Stimulated activated CD4-positive, alpha-beta T cell treated with anti-CD3 and anti-CD28 coated beads, Interleukin-15, amount 100 ng/mL, for 1 hour (primary cell): ENCODE measurements at places on chromosomes 6 and 20.
A peak's percentile ranks its signal among the peaks of the same experiment; 100 is the strongest.

DNA sequence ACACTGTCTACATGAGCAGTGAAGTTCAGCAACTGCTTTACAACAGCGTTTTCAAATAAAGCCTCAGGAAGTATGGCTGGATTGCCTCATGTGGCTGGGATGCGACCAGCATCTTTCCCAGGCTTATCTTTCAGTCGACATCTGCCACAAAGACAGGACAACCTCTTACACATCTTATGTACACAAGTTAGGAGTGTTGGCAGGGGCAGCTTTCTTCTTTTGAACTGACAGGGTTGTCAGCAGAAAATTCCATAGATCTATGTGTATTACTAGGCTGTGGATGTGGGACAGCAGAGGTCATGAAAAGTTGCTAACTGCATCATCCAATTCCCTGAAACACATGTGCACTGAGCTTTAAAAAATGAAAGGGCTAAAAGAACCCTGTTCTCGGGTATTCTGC is 48.1 kb downstream of the PLAGL1 start:
- no peak for DNase-seq

DNA sequence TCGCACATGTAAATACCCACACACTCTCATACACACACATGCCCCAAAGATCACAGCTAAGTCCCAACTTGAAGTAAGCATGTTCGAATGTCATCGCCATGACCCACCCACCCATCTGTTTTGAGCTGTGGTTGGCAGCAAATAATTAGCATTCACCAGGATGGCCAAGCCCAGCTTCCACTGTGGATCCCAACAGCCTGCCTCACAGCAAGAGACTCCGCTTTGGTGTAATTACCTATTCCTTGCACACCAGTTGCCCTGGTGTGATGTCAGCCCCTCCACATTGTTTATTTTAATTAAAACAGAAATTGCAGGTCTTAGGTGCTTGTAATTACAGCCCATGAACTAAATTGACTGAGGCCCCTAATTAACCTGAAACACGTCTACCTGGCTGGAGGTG is 81.1 kb downstream of the MAFB start:
- DNase-seq = no peak

GRCh38 chr6:32954986-32955802 is 2.3 kb upstream of the HLA-DMA start:
- no peak for DNase-seq

DNA sequence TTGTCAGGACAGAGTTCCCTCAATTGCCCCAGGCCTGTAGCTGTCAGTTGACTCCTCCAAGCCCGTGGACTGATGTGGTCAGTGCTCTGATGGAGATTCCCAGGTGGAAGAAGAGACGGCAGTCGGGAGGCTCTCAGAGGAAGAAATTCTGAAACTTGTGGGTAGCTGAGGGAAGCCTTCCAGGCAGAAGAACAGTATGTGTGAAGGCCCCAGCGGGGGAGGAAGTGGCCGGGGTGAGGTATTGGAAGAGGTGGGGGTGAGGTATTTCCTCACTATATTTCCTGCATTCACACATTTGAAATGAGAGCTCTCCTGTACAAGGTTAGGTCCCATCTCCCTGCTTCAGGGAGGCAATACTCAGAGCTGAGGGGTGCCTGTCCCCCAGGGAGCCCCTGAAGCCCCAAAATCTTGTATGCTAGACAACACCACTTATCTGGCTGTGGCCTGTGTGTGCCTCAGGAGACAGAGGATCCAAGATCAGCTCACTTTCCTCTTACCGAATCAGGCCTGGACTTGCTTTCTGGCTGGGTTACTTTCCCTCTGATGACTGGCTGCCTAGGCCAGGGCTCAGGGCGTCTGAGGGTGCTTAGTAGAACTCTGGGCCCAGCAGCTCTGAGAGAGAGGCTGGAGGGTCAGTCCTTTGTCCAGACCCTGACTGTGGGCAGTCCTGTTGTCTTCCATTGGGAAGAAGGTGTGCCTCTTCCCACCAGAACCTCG is 49.3 kb upstream of the MYL9 start:
- peak; percentile 22 for DNase-seq

GRCh38 chr20:51747182-51747911 is 20.8 kb downstream of the ATP9A start:
- DNase-seq = no peak

DNA sequence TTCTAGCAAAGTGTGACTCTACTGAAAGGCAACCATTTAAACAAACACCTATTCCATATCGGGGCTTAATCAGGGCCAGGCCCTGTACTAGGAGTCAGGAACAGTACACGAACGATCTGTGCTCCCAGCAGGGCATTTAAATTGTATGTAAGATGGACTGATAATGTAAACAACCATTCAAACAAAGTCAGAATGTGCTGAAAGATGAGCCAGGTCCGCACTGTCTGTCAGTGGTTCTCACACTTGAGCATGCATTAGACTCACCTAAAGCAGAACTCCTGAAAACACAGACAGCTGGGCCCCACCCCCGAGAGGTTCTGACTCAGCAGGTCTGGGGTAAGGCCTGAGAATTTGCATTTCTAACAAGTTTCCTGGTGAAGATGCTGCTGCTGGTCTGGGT is 81.6 kb downstream of the PXDC1 start:
- DNase-seq = no peak

- no peak for DNase-seq
These were observed 42.0 kb downstream of the CDS2 start for GRCh38 chr20:5168651-5169396.

GRCh38 chr6:47663462-47664216 is 34.7 kb upstream of the ADGRF4 start:
- DNase-seq = no peak

GRCh38 chr20:10857352-10858070 is 183.7 kb upstream of the JAG1 start:
- DNase-seq = no peak

DNA sequence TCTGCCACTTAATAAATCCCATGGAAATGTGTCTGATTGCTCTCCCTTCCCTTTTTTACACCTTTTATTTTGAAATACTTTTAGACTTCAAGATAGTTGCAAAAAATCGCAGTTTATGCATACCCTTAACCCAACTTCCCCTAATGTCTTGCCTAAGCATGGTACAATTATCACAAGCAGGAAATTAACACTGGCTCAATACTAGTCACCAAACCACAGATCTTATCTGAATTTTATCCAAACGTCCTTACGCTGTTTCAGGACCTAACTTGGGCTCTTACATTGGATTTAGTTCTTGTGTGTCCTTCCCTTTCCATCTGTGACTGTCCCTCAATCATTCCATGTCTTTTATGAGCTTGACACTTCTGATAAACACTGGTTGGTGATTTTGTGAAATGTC is 146.3 kb downstream of the ZNF217 start:
- no peak for DNase-seq

- no peak for DNase-seq
These were observed 14.5 kb downstream of the TGM2 start for GRCh38 chr20:38150335-38151170.

DNA sequence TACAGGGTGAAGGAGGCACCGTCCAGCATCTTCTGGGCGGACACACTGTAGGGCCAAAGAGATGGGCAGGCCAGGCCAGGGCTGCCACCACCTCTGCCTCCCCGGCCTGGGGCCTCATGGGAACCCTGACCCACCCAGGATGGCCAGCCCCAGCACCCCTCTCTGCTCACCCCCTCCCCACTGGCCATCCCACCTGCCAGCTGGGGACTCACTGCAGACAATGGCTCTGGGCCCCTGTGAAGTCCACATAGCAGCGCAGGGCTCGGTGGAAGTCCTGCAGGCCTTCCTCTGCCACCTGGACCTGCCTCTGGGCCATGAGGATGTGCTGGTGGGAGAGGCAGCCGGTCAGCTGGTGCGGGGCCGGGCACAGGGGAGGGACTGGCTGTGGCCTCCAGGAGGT is 3.6 kb upstream of the C20orf144 start:
- no peak for DNase-seq

DNA sequence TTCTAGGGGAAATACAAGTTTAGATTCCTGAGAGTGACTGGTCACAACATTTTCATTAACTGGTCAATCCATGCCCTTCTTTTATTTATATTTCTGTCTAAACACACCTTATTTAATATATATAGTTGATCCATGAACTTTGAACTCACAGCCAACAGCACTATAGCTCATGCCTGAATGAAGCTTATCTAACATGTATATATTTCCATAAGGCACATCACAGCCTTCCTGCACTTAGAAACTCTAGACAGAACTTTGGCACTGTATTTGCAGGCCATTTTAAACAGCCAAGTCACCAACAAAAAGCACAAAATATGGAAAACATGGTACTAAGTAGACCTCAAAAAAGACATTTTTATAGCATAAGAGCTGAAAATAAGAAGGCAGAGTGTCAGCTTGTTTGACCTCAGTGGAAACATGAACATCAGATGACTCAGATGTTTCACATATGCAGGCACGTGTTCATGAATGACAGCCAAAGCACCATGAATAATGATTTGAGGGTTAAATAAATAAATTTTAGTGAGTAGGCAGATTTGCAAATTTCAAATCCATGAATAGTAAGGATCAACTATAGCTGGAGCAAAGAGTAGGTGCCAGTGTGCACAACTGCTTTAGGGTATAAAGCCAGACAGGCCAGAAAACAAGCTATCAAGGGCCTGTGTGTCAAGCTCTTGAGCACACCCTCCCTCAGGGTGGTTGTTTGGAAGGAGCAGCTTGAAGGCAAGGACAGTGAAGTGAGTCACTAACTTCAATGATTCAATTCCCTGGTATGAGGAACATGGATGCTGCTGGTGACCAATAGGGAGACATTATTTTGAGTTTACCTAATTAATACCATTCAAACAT is 88.9 kb upstream of the NT5E start:
- no peak for DNase-seq

- no peak for DNase-seq
These were observed 33.4 kb upstream of the MRGBP start for GRCh38 chr20:62762801-62763368.

DNA sequence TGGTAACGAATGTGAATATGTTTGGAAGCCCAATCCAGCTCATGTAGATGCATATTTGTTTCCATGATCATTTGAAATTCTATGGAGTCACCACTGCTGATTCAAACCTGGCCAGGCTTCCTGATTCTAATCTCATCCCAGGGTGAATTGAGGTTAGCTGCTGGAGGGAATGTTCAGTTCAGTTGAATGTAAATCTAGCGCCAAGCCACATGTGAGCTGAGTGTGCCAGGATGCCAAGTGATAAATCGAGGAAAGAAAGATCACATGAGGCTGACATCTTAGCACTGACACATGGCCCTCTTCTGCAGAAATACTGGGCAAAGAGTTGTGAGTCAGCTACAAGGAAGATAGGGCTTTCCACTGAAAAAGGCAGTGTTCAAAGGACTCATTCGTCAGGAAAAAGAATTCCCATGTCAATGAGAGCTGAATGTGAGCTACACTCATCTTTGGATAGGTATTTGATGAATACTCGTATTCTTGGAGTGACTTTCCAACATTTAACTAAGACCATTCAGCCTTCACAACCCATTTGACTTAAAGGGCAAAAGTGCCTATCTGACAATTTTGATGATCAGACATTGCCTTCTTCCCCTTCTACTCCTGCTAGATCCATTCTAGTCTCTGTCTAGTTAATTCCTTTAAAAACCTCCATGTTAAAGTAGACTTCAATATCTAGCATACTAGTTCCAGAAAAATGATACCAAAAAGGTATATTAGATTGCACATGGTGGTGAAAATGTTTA is 172.1 kb downstream of the MTFR2 start:
- no peak for DNase-seq
